ENCODE measurements at places on chromosomes 3 and 15.

DNA sequence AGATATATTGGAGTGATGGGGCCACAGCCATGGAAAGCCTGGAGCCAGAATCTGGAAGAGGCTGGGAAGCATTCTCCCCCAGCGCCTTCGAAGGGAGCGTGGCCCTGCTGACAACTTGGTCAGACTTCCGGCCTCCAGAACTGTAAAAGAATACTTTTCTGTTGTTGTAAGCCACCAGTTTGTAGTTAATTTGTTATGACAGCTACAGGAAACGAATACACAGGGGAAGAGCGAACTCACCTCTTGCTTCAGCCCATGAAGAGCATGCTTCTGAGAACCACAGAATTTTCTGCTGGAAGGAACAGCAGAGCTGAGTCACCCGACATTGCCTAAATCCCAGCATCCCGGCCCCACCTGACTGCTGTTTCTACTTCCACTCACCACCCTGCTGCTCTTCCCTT is 501.7 kb downstream of the SHQ1 start:
- no peak for DNase-seq
- no peaks in the 10 kb centered on the region for H3K27me3 ChIP-seq
- peaks cover 23% of the 10 kb centered on the region for H3K4me1 ChIP-seq
- H3K36me3 ChIP-seq = no peaks in the 10 kb centered on the region

- no peak overlapping the region for H3K27ac ChIP-seq
- peak; percentile 49 for DNase-seq
- H3K27me3 ChIP-seq = peaks cover 3% of the 10 kb centered on the region
- H3K4me1 ChIP-seq = peaks cover 8% of the 10 kb centered on the region
- H3K36me3 ChIP-seq = no peaks in the 10 kb centered on the region
Observed at GRCh38 chr3:196081002-196081833, 672 bp downstream of the TFRC start.

DNA sequence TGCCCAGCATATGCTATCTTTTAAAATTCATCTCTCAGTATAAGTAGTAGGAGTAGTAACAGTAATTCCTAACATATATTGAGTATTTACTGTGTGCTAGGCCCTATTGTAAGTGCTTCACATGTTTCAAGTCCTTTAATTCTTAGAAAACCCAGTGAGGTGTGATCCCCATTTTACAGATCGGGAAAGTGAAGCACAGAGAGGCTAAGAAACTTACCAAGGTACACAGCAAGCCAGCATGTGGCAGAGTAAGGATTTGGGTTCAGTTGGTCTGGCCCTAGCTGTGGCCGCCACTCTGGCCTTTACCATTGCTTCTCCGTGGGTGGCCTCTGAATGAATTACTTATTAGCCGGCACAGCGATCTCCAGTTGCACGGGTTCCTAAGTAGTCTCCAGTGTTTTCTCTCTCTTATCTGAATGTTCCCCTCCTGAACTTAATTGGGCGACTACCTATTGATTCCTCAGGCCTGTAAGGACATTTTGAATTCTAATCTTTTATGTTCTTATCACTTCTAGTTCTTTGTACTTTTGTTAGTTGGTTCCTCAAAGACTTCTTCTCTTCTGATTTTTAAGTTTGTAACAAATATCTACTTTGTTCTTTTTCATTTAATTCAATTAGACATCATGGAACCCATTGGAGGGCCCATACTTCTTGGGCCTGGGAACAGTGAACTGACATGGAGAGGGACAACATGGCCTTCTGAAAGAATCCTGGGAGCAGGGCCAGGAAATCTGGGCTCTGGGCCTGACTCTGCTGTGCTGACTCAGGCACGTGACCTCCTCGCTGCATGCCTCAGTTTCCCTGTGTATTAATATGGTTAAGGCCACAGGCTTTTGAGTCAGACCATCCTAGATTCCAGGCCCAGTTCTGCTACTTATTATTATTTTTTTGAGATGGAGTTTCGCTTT is 11.6 kb downstream of the CLCN2 start:
- H3K27me3 ChIP-seq = no peaks in the 10 kb centered on the region
- peaks cover 18% of the 10 kb centered on the region for H3K36me3 ChIP-seq
- no peak for DNase-seq
- H3K4me3 ChIP-seq = no peak overlapping the region
- H3K4me1 ChIP-seq = peaks cover 5% of the 10 kb centered on the region

GRCh38 chr15:52039925-52040781 is 21.1 kb downstream of the MAPK6 start:
- H3K4me1 ChIP-seq = peaks cover 23% of the 10 kb centered on the region
- no peak for DNase-seq
- peak overlapping the region; percentile 9 for H3K27ac ChIP-seq
- no peak overlapping the region for H3K4me3 ChIP-seq
- H3K36me3 ChIP-seq = peaks cover 6% of the 10 kb centered on the region
- H3K27me3 ChIP-seq = no peaks in the 10 kb centered on the region

GRCh38 chr3:308597-309321 is 112.2 kb downstream of the CHL1 start:
- no peaks in the 10 kb centered on the region for H3K27me3 ChIP-seq
- DNase-seq = no peak
- no peak overlapping the region for H3K27ac ChIP-seq
- no peaks in the 10 kb centered on the region for H3K36me3 ChIP-seq
- H3K4me3 ChIP-seq = no peak overlapping the region

- DNase-seq = no peak
- H3K27ac ChIP-seq = no peak overlapping the region
- no peak overlapping the region for H3K4me3 ChIP-seq
- no peaks in the 10 kb centered on the region for H3K4me1 ChIP-seq
Observed at GRCh38 chr15:63075015-63075983, 32.8 kb downstream of the TPM1 start.

GRCh38 chr3:148004331-148004730 is 595.2 kb downstream of the ZIC1 start:
- H3K4me1 ChIP-seq = no peaks in the 10 kb centered on the region
- DNase-seq = no peak
- H3K27ac ChIP-seq = no peak overlapping the region
- no peaks in the 10 kb centered on the region for H3K27me3 ChIP-seq
- no peak overlapping the region for H3K4me3 ChIP-seq
- no peaks in the 10 kb centered on the region for H3K36me3 ChIP-seq

DNA sequence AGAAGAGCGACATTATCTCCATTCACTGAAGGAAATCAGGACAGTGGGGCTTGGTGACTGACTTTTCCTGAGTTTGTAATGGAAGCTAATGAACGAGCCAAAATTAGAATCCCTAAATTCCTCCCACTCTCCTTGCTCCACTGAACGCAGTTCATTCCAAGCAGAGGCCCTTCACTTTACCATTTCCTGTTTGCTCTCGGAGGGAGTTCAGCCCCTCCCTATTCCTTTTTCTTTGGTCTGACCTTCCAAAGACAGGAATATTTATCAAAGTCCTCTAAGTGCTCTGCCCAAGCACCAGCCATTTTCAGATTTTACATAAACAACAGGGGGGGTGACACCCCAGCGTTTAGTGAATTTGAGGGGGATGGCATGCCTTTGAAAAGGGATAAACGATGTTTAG is 24.0 kb upstream of the PTPRG start:
- no peaks in the 10 kb centered on the region for H3K27me3 ChIP-seq
- H3K4me3 ChIP-seq = no peak overlapping the region
- peak overlapping the region; percentile 25 for H3K27ac ChIP-seq

GRCh38 chr3:4899710-4900109 is 79.5 kb upstream of the BHLHE40 start:
- no peaks in the 10 kb centered on the region for H3K4me1 ChIP-seq
- H3K36me3 ChIP-seq = no peaks in the 10 kb centered on the region
- no peak overlapping the region for H3K4me3 ChIP-seq
- H3K27ac ChIP-seq = no peak overlapping the region
- H3K27me3 ChIP-seq = peaks cover 8% of the 10 kb centered on the region

DNA sequence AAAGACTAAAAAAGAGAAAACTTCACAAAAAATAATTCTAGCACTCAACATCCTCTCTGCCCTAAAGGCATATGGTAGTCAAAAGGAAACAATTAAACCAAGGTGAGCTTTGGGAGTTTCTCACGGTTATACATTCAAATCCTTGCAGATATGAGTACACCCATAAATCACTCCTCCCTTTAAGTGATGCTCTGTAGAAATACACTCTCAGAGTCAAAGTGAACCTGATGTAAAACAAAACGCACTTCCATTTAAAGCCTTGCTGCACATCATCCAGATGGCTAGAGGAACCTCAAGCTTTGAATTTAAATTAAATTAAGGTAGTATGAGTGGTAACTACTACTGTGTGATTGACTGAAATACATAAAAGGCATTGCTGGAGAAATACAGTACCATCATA is 36.0 kb upstream of the AADAC start:
- H3K27ac ChIP-seq = no peak overlapping the region
- peaks cover 11% of the 10 kb centered on the region for H3K4me1 ChIP-seq
- H3K27me3 ChIP-seq = peaks cover 2% of the 10 kb centered on the region
- no peak overlapping the region for H3K4me3 ChIP-seq

GRCh38 chr3:103510760-103511159 is 1075.9 kb downstream of the ZPLD1 start:
- no peak overlapping the region for H3K4me3 ChIP-seq
- H3K27me3 ChIP-seq = no peaks in the 10 kb centered on the region
- H3K36me3 ChIP-seq = no peaks in the 10 kb centered on the region
- no peak for DNase-seq
- no peak overlapping the region for H3K27ac ChIP-seq

DNA sequence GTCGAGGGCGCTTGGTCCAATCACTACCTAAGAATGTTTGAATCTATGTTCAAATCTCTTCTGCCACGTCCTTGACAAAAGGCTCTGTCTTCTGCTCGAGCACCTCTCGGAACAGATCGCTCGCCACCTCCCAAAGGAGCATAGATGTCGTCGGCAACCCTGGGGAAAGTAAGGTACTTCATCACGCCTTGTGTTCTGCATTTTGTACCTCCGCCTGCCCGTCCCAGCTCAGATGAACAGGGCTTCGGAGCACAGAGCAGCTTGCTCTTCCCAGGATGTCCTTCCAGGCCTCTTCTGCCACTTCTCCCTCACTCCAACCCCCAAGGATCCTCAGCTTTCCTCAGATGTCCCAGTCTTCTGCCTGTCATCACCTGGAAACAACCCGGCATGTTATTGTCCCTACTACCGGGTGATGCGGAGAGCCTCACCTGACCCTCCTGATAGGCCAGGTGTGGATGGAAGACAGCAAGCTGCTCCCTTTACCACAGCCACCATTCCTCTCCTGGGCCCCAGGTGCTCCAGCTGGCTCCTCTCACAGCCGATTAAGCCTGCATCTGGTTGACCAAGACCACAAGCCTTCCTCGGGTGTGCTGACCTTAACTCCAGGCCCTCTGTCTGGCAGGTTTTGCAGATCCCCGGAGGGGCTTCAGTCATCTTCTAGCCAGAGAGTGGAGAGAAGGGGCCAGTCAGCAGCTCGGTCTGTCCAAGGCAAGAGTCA is 270.5 kb downstream of the FAM43A start:
- H3K4me3 ChIP-seq = no peak overlapping the region
- H3K27me3 ChIP-seq = peaks cover 3% of the 10 kb centered on the region
- H3K27ac ChIP-seq = no peak overlapping the region
- peaks cover 3% of the 10 kb centered on the region for H3K36me3 ChIP-seq

GRCh38 chr3:17747174-17747889 is 4.9 kb upstream of the TBC1D5 start:
- H3K36me3 ChIP-seq = peaks cover 5% of the 10 kb centered on the region
- no peak overlapping the region for H3K4me3 ChIP-seq
- no peaks in the 10 kb centered on the region for H3K27me3 ChIP-seq

DNA sequence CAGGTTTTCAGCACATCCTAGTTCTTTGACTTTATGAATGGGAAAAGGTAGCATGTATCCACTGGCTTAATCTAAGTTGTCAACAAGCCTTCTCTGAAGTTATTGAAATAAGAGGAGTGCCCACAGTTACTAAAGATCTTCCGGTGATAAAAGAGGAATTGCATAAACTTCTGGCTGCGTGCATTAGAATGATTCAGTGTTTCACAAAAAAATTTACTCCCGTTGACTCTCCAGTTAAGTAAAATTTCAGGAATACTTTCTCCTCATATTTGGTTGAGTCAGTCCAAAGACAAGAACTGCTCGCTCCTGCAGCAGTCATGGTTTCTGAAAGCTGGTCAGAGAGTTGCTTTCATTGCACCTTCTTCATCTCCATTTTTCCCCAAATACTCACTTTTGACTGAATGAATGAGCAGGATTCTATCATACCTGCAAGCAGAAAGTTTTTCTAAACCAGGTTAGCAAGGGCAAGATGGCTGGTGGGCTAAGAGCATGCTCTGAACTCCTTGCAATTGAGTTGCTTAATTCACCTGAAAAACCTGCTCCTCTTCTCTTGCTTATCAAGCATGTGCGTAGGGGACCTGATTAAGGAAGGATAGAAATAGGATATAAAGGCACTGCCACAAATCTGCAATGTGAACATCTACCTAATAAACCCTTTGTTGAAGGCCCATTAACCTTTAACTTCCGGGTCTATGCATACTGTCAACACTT is 64.2 kb upstream of the TIMP4 start:
- no peak overlapping the region for H3K27ac ChIP-seq
- DNase-seq = no peak
- no peaks in the 10 kb centered on the region for H3K4me1 ChIP-seq
- no peaks in the 10 kb centered on the region for H3K36me3 ChIP-seq
- no peaks in the 10 kb centered on the region for H3K27me3 ChIP-seq
- no peak overlapping the region for H3K4me3 ChIP-seq

DNA sequence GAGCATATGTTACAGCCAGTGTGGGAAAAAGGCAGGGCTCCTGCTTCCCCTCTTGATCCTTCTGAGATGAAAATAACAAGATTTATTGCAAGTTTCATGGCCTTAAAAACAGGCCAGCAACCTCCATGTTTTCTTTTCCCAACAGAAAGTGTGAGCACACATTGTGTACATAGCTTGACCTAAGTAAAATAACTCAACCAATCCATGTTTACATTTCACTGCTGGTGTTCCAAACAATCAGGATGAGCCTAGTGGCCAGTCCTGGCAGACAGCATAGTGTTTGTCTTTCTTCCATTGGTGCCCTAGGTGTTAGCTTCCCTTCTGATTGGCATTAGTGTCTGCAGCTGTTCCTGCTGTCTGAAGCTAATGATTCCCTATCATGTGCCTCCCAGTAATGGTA is 847.7 kb downstream of the EPHA3 start:
- H3K27ac ChIP-seq = no peak overlapping the region
- H3K36me3 ChIP-seq = peaks cover 5% of the 10 kb centered on the region
- no peak for DNase-seq
- no peak overlapping the region for H3K4me3 ChIP-seq
- no peaks in the 10 kb centered on the region for H3K4me1 ChIP-seq
- no peaks in the 10 kb centered on the region for H3K27me3 ChIP-seq

DNA sequence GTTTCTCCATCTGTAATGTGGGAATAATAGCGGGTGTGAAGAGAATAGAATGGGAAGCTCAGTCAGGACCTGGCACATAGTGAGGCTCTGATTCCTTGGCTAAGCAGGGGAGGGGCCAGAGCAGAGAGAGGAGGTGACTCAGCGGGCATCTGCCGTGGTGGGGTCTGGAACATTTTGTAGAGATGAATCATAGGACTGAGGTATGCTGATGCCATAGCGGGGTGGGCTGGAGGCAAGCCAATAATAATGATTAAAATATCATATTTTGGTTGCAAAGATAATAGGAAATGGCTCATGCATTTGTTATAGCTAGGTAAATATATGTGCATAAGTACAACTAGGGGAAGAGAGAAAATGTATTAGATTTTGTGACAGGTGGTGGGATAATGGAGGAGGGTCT is 11.2 kb downstream of the TGM4 start:
- peaks cover 2% of the 10 kb centered on the region for H3K27me3 ChIP-seq
- H3K36me3 ChIP-seq = peaks cover 3% of the 10 kb centered on the region

All from endothelial cell (in vitro differentiated cells).